ENCODE measurements at places on chromosomes 11 and 22. TPM values are rescaled to one million over a fixed set of nuclear protein-coding genes. Genes with fewer than 3 reads are reported as not detected.

Gene RAB3IL1
- total RNA-seq = 11.8 TPM

Gene CD82
- 36.7 TPM for total RNA-seq

Gene POTEH
- not detected for total RNA-seq

Gene SERGEF
- 22.0 TPM for total RNA-seq
